H54 (cell line): ENCODE measurements at places on chromosomes 12 and 14.
A peak's percentile ranks its signal among the peaks of the same experiment; 100 is the strongest.

DNA sequence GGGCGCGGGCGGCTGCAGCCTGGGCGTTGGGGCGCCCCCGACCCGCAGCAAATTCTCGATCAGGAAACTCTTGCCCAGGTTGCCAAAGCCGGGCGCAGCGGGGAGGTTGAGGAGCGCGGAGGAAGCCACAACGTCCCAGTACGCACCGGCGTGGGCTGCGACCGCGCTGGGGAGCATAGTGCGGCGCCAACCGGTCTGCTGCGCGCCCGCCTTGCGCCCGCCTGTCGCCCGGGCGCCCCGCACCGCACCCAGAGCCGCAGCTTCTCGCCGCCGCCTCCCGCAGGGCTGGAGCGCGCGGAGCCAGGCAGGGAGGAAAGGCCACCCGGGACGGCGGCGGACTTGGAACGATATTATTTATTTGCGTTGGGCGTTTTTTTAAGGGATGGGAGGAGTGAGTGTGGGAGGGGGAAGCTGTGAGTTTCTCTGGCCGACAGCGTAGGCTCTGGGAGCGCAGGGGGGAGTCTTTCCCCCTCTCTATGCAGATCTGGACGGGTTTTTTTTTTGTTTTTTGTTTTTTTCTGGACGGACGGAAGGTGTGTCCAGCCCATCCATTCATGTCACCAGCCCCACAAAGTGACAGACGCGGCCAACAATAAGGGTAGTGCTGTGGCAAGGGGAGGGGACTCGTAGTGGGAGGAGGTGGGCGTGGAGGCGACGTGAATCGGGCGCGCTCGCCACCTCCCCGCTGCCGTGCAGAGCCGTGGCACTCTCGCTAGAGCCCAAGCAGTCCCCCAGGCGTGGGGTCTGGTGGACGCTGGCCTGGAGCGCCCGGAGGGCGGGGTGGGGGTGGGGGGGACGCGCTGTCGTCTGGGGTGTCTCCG, at the start of gene DBX2:
DBX2 (minus strand) TSS at position 349 of the 821 bp plus-strand sequence; CDS start at position 177, 172 bp downstream.
- no peak for DNase-seq

DNA sequence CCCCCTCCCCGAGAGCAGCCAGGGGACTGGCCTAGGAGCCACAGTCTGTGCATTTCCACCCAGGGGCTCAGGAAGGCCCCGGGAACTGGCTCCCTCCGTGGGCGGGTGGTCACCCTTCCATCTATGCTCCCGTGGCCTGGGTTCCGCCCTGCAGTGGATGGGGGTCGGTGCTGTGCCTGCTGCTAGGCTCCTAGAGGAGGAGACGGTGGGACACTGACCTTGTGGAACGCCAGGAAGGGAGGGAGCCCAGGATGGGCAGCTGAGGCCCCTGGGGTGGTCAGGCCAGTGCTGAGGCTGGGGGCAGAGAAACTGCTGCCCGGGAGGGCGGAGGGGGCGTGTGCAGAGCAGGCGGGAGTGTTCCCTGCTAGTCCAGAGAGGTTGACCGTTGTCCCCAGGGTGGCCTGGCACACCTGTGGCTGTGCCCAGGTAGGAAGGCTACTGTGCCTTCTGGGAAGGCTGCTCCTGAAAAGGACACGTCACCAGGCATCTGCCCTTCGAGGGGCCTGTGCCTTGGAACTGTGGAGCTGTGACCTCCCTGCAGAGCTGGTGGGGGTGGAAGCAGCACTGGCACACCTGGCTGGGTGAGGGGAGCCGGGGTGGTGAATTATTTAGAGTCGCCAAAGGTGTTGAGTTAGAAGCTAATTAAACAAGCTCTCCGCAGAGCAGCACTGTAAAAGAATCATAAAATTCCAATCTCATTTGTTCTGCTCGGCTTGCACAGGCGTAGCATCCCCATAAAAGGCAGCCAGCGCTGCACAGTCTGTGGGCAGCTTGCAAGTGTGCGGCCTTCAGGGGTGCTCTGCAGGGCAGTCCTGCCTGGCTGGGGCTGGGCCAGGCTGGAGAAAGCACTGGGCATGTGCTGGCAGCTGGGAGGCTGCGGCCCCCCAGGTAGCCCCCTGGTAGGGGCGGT, 145.1 kb downstream of the KIF26A start:
- DNase-seq: no peak

- no peak for DNase-seq
These were observed 3.1 kb downstream of the PKP2 start for GRCh38 chr12:32893458-32893857.

DNA sequence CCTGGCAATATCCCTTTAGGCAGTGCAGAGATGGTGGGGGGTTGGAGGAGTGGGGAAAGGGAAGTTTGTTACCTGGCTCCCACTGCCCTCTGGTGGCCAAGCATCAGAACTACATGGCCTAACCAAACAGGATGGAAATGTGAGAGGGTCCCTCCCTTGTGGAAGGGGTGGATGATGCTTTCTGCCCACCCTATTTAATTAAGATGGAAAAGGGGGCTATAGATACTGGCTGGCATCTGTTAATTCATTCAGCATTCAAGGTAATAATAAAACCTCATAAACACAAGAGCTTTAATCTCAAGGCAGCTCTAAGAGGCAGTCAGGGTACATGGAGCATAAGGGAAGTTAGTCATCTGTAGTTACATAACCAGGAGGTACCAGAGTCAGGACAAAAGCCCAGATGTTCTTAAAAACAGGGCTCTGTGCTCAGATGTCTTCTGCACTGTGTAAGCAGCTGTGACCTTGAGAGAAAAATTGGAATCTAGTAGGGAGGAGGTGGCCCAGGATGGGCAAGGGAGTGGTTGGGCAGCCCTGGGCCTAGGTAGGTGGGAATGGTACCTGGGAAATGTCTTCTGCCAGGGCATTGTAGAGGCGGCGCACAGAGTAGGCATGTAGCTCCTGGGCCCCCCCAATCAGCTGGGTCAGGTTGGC, 4.6 kb downstream of the AP1G2 start:
- no peak for DNase-seq

DNA sequence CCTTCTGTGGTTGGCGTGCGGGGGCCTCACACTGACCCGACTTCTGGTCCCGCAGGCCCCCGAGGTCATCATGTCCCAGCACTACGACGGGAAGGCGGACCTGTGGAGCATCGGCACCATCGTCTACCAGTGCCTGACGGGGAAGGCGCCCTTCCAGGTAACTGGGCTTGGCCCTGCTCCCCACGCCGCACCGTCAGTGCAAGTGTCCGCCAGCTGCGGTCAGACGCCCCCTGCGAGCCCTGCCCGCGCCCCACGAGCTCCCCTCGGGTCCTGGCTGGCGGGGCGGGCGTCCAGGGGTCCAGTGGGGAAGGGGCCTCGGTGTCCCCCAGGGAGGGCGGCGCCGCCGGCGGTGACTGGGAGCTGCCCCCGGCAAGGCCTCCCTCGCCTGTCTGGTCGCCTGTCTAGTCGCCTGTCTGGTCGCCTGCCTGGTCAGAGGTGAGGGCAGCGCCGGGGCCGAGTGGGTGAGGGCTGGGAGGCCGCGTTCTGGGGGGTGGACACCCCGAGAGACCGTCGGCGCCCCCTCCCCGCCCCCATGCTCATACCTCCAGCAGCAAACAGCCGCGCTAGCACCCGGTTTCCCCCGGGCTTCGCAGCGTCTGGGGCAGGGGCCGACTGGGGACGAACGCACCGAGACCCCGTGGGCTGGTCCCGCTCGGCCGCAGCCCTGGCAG, 14.8 kb downstream of the ULK1 start:
- no peak for DNase-seq

DNA sequence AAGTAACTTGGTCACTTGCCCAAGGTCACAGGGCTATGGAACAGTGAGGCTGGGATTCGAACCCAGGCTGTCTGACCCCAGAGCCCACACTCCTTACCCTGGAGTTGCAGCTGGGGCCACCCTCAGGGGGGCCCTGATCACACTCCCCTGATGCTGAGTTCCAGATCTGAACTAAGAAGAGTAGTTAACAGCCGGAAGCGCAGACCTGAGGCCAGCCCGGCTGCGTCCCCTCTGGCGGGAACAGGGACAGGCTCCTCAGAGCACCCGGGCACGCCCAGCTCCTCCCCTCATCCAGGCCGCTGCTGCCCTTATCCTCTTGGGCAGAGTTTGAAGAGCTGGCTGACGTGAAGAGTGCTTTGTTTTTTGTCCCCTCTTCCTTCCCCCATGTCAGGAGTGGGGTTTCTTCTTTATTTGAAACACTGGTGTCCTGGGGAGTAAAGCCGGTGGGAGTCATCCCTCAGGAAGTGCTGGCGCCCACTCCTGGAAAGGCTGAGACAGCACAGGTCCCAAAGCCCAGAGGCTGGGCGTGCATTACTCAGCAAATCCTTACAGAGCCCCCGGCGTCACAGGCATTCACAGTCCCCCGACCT, 8.7 kb downstream of the PHB2 start:
- peak; percentile 63 for DNase-seq

GRCh38 chr12:130436741-130437501, 99.2 kb downstream of the PIWIL1 start:
- no peak for DNase-seq

- no peak for DNase-seq
These were observed 51.4 kb downstream of the ERH start for GRCh38 chr14:69346710-69347109.

DNA sequence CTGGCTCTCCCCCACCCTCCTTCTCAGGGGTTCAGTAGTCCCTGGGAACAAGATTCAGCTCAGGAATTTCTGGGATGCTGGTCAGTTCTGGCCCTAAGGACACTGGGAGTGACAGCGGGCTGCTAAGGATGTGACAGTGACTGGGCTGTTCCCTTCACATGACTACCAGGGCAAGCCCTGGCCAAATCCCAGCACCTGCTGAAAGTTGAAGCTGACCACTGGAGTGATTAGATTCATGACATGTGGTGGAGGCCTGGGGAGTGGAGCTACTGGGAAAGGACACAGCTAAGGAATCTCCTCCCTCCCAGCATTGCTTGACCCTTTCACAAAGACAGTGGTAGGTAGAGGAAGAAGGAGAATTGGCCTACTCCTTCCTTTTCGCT, 204.9 kb downstream of the DAD1 start:
- no peak for DNase-seq

- no peak for DNase-seq
These were observed 150.3 kb upstream of the ARHGAP5 start for GRCh38 chr14:31926652-31927347.

DNA sequence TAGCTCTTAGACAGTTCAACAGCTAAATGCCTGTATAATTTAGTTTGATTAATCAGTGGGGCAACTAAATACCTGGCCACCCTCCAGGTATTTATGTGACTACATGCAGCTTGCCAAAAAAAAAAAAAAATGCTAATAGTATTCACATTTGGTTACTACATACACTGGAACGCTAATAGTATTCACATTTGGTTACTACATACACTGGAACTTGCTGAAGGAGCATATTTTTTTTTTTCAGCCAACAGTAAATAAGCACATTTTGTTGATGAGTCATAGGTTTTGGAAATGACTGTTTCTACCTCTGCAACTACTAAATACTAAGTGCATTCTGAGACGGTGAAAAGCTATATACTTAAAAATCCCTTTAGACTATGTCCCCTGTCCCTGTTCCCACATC, 1172.3 kb downstream of the LRFN5 start:
- no peak for DNase-seq

- DNase-seq: no peak
These were observed 115.8 kb downstream of the GCH1 start for GRCh38 chr14:54786838-54787237.

DNA sequence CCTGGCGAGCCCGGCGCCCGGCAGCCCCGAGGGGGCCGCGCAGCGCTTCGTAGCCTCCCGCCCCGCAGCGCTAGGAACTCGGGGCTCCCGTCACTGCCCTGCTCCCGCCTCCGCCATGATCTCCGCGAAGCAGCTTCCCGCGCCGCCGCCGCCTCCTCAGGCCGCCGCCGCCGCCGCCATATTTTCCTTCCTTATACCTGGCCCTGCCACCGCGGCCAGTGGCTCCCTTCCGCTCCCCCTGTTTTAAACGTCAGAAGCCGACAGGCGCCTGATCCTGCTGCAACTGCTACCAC, 286 bp downstream of the PPP4R3A start:
- no peak for DNase-seq

DNA sequence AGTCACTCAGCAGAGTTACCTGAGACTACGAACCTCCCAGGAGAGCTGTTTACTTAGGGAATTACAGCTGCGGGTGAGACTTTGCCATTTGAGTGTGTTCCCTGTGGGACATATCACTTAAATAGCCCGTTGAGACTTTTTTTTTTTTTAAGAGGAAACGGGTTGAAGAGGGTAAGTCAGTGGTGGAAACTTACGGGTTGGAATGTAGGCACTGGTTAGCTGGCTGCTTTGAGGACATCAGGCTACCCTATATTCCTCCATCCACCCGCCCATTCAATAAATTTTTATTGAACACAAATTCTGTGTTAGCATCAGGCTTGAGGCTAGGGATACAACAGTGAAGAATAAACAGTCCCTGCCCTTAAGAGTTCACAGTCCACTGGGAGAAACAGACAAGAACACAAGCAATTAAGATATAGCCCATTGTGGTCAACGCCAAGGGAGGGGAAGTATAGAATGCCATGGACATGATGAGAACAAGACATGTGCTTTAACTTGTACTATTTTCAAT, 88.1 kb upstream of the CPSF6 start:
- no peak for DNase-seq

GRCh38 chr12:123075087-123075645, 75.7 kb downstream of the PITPNM2 start:
- DNase-seq: no peak

GRCh38 chr12:47863467-47863866, 41.3 kb downstream of the VDR start:
- no peak for DNase-seq
